Stimulated activated CD8-positive, alpha-beta memory T cell treated with anti-CD3 and anti-CD28 coated beads, Interleukin-4, amount 100 ng/mL, for 48 hours (primary cell): ENCODE measurements at places on chromosomes 3 and 15.

GRCh38 chr3:123406598-123406997 lies 42.3 kb downstream of the ADCY5 start:
- no peak for DNase-seq

DNA sequence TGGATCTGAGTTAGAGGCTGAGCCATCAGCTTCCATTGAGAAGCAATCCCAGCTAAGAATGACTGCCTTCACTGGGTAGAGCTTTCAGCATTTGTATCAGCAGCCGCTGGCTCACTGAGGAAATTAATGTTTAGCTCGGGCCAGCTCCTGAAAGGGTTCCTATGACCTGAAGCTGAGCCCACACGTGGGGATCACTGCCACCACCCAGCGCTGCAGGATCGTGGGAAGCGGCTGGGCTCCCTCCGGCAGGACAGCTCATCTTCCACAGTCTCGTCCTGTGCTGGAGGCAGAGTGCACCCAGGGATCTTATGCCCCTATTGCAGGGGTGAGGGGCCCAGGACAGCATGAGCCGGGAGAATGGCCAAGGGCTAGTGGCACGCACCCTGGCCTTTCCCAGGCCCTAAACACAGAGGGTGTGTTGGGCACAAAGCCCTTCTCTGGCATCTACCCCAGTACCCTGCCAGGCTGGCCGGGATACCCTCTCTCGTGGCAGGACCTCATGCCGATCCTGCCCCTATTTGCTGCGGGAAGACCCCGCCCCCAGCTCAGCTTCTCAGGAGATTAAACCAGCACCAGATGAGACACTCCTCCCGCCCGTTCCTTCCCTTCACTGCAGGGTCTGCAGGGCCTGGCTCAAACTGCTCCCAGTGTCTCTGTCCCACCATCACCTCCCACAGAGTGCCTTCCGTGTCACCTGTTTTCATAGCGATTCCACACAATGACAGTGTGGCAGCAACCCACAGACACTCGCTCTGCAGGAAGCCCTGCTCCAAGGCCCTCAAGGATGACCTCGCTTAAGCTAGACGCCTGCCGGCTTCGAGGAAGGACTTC lies 28.5 kb downstream of the KLHL25 start:
- no peak for DNase-seq

DNA sequence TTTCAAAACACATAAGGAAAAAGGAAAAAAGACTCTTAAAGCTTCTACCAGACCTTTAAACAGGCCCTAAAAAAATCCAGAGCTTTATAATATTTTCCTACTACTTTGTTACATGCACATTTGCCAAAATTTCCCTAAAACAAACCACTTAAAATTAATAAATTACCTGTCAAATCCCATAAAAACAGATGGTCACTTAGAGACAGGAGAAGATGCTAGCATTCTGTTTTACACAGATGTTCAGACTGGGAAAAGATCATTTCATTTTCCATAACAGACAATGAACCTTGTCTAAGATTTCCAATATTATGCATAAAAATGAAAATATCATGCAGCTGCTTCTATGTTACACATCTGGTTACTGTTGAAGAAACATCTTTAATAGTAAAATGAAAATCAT lies 66.6 kb downstream of the SUCLG2 start:
- DNase-seq, result no peak

- no peak for DNase-seq
These were observed 4.1 kb upstream of the TBC1D23 start for GRCh38 chr3:100256731-100257151.

DNA sequence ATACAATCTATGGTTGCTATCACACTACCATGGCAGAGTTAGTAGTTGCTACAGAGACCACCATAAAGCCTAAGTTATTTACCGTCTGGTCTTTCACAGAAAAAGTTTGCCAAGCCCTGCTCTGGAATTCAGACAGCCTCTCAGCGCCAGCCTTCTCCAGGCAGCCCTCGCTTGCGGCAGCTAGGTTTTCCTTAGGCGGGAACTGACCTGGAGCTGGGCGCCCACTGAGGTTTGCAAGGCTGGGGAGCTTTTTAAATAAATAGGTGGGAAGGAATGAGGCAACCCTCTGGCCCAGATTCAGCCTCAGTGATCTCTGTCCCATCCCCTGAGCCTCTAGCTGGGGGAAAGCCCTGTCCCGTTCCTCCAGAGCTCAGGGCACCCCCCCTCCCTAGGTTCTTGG lies 1.2 kb downstream of the CTSH start:
- DNase-seq, result no peak

DNA sequence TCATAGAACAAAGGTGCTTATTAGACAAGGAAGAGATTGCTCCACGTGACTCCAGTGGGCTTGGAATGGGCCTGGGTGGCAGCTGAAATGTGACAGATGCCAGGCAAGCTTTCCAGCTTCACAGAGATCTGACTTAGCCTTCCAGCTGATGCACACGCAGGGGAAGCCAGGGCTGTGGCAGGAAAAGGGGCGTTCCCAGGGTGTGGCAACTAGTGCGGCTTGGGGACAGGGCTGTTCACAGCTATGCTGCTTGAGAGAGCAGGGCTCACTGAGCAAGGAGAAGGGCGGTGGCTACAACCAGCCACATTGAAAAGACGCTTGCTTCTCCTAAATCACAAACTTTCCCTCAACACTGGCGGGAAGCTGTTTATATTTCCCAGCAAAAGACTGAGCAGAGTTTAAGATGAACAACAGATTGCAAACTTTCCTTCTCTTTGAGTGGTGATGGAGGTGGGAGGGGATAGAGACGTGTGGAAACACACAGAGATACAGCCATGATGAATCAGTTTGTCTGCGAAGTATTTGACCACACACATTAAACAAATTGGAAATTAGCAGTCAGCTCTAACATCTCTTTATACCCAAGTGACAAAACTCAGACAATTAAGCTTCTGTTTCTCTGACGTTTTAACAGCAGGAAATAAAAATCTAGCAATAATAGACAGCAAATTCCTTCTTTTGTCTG lies 127.5 kb downstream of the BDH1 start:
- DNase-seq, result peak; percentile 79

- DNase-seq, result no peak
These were observed 502.9 kb downstream of the PDCD6IP start for GRCh38 chr3:34301313-34301712.

- DNase-seq, result no peak
These were observed 156.1 kb downstream of the MCTP2 start for GRCh38 chr15:94387442-94387841.

- DNase-seq, result no peak
These were observed 435.0 kb upstream of the NR2F2 start for GRCh38 chr15:95895508-95895907.

DNA sequence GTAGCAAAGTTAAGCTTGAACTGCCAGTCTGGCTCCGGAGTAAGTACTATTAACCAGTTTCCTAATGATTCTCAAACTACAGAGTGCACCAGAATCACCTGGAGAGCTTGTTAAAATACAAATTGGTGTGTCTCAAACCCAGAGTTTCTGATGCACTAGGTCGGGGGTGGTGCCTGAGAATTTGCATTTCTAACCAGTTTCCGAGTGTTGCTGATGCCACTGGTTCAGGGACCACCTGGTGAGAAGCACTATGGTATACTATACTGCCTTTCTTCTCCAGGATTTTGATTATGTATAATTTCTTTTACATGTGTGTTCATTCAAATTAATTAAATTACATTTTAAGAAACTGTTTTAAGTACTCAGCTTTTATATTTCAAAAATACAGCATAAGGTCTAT lies 48.8 kb upstream of the PLSCR5 start:
- DNase-seq, result no peak

GRCh38 chr3:56858331-56858730 lies 56.6 kb upstream of the ARHGEF3 start:
- no peak for DNase-seq

DNA sequence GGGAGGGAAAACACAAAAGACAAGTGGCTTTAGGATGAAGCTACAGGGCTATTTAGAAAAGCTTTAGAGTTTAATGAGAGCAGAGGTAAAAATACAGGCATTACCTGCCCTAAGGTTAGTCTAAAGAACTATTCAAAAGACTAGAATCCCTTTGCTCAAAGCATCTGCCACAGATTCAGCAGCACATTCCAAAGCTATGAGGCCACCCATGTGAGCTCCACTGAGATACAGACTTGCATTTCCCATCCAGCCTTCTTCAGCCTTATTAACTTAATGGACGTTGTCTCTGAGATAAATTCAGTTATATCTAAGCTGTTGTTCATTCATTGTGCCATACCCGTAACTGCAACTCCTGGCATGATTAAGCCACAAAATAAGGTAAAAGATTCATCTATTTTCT lies 25.4 kb downstream of the CXCR6 start:
- no peak for DNase-seq

DNA sequence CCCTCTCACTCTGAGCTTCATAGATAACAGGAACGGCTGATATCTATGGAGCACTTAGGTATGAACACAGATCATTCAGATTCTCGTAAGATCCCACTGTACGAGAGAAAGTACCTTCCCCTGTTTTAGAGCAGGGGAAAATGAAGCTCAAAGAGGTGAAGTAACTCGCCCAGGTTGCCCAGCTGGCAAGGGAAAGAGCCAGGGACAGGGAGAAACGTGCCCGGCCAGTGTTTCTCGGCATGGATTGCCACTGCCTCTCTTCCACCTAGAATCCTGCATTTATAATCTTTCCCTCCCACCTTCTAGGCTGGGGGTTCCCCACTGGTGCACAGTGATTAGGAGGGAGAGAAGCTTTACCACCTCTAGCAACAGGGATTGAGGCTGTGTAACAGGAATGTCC lies 39.0 kb downstream of the EHD4 start:
- no peak for DNase-seq

- DNase-seq, result no peak
These were observed 20.7 kb upstream of the GSK3B start for GRCh38 chr3:120114981-120115380.

DNA sequence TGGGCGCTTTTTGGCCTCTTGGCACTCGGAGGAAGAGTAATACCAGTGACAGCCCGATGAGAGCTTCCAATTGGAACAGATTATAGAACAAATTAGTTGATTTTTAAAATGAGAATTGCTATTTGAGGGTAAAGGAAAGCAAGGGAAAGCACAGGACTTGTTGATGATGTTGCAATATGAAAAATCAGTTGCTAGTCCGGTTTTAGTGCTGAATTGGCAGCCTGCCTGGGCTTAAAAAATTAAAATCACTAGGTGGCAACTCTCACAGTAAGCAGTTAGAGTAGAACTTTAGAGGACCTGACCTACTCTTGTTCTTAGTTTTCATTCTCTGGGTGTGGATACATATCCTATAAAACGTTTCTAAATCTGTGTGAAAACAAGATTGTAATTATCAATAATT lies 2.1 kb upstream of the SCAANT1 start:
- no peak for DNase-seq

GRCh38 chr3:42935472-42935871 lies 29.5 kb downstream of the ZNF662 start:
- no peak for DNase-seq

- DNase-seq, result peak; percentile 63
These were observed 3.6 kb downstream of the GNAT1 start for GRCh38 chr3:50194903-50195500.

DNA sequence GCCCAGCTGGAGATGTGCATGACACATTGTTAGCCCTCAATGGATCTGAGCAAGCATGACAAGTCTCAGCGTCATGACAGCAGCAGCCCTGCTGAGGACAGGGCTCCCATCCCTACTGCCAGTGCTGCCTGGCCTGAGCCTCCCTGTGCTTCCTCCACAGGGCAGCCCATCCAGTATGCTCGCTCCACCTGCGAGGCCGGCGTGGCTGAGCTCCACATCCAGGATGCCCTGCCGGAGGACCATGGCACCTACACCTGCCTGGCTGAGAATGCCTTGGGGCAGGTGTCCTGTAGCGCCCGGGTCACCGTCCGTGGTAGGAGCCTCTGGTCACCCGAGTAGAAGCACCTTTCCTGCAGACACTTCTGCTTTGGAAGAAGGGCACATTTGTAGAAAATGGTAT lies 85.8 kb upstream of the OSBPL11 start:
- DNase-seq, result no peak

GRCh38 chr15:99177679-99178078 lies 71.7 kb downstream of the TTC23 start:
- DNase-seq, result no peak

DNA sequence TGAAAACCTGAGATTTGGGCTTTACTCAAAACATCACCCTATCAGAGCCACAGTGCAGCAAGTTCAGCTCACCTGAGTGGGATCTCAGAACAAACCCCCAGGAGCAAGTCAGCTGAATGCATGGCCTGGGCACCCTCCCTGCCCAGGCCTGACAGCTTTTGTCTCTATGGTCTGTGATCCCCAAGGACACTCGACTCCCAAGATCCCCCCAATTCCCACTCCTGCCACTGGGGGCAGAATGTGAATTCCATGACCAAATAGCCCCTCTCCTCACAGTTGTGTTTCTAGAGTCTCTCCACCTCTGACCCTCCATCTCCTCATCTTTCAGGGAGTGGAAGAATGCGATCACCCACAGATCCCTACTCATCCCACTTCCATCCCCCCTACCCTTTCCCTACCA lies 58.9 kb downstream of the ZNF445 start:
- no peak for DNase-seq

DNA sequence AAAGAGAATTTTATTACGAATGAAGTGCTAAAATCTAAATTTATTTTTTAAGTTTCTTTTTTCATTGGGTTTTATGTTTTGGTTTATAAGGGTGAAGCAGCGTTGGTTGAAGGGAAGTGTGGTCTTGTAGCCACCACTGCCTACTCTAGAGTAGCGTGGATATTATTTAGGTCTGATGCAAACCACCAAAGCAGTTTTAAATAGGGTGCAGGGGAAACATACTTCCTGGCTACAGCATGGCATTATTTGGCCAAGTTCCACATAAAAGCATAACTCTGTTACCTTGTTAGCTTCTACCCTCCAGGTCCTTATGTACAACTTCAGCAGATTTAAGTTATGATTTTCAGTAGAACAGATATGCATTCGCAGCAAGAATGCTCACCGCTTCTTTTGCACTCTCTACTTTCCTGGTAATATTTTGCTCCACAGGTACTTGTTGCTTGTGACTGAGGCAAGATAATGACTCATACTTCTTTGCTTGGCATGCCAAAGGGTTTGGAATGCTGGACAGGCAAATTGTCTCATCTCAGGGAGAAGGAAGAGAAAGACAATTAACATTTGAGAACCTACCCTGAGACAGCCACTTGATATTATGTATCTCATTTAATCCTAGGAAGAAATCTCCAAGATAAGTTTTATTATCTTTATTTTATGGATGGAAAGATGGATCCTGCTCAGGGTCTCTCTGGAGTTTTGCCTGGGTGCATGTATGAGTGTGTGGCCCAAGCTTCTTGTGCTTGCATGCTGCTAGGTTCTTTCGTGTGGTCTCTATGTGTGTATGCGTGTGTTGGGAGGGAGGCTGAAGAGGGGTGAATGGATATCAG lies 5.4 kb downstream of the TGFBR2 start:
- no peak for DNase-seq
